ENCODE measurements at places on chromosomes 4 and X.

- peak; percentile 43 for DNase-seq
These were observed 10.5 kb downstream of the PPAT start for GRCh38 chr4:56424697-56425514.

DNA sequence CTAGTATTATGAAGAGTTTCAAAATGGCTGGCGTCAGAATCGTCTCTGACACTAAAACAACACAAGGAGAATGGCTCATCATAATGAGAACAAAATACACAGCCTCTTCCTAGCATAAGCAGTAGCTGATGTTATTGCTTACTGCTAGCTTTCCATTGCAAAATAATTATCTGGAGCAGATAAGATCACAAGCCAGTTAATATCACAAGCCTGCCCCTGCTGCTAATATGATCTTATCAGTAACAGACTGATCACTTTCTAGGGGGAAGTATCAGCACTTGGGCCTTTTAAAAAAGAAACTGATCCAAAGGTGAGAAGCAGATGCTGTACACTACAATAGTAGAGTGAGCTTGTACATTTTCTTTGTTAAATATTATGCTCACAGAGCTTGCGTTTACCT lies 554.8 kb upstream of the PABPC4L start:
- DNase-seq = no peak

GRCh38 chrX:35617836-35618235 lies 180.3 kb upstream of the MAGEB16 start:
- no peak for DNase-seq

DNA sequence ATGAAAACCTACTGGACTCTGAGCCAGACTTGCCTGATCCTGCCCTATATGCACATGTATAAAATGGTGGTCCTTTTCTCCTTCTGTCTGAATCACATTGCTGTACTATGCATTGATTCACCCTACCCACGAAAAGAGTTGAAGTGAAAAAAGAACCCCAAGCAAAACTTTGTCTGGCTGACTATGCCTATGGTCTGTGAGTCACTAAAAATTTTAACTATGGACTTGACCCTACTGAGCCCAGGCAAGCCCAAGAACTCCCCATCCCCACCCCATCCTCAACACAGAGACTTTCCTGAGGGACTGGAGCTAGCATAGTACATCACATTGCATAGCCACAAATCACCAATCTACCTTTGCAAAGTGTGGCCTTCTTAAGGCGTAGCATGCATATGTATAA lies 116.6 kb upstream of the TENM3 start:
- DNase-seq = peak; percentile 66

- peak; percentile 83 for DNase-seq
These were observed 127.4 kb upstream of the FTHL17 start for GRCh38 chrX:31199056-31199839.

DNA sequence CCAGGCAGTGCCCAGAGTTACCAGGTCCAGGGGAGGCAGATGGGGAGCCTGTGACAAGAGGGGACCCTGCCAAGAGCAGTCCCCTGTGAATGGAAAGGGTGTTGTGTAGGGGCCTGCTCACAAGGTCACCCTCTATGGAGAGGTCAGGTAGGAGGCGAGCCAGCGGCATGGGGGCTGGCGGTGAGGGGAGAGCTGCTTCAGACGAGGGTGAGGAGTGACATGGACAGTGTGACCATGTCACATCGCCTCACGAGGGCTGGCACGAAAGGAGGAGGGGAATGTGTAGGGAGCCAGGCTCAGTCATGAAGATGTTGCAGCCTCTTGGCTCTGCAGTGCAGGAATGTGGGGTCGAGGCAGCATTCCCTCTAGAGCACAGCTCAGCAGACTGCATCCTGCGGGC lies 29.6 kb downstream of the CLCN4 start:
- DNase-seq = no peak

DNA sequence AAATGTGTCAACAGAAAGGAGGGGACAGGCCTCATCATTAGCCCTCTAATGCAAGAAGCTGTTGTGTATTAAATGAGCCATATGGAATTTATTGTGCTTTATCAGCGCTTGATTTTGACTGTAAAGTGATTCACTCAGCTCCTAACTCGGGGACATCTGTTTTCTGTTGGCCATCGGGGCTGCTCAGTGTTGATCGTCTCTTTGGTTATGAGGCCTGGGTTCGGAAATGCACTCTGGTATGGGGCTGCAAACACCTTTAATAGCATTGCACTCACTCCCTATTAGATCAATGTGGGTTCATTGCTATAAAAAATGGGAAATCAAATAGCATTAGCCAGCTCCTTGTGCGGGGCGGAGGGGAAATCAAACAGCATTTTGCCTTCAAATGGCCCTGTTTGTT lies 6.4 kb downstream of the ARX start:
- DNase-seq = no peak

- DNase-seq = peak; percentile 39
These were observed 67.7 kb downstream of the PPARGC1A start for GRCh38 chr4:23822181-23822580.

DNA sequence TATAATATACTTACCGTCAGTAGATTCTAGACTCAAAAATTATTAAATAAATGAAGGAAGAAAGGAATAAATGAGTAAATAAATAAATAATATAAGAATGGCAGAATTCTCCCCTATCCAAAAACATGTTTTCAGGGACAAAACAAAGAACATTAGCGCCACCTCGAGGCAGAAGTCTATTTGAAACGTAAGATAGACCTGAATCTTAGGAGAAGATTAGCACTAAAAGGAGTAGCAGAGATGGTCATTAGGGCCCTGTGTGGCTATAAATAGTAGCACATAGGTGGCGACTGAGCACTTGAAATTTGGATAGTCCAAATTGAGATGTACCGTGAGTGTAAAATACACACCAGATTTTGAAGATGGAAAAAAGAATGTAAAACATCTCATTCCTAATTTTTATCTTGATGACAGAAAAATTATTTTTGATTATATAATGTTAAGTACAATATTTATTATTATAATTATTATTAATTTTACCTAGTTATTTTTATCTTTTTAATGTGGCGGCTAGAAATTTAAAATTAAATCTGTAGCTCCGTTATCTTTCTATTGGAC lies 24.3 kb upstream of the SRD5A3 start:
- peak; percentile 78 for DNase-seq

- peak; percentile 55 for DNase-seq
These were observed 620.9 kb downstream of the TLL1 start for GRCh38 chr4:166493924-166494345.

DNA sequence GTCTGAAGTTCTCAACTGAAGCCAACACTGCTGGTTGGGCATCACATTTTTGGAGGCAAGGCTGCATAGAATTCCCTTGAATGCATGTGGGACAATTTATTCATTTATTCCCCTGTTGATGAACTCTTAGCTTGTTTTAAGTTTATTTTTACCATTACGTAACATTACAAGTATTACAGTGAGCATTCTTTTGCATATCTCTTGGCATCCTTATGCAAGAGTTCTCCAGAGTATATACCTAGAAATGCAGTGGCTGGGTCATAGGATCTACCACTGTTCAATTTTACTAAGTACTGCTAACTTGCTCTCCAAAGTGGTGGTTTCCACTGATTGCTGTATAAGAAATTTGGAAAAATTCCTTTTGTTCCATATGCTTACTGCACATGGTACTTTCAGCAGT lies 66.5 kb downstream of the UCHL1 start:
- peak; percentile 45 for DNase-seq

Measured in EH (cell line).